A549 treated with CpdA at 1 μM for 4 hours (cell line): ENCODE measurements at places on chromosomes 6 and 20. TPM values are rescaled to one million over a fixed set of nuclear protein-coding genes. Genes with fewer than 3 reads are reported as not detected.

Gene PRSS35
- 0.03 to 0.14 TPM (median 0.06 TPM) in 4 of 5 replicates, not detected in the other for total RNA-seq

Gene CNKSR3
- total RNA-seq, result 4.9 to 5.9 TPM (median 5.4 TPM) in 5 replicates

Gene OR2B6
- 0.15 to 0.23 TPM (median 0.19 TPM) in 3 of 5 replicates, not detected in the others for total RNA-seq

Gene COL12A1
- 4.6 to 7.0 TPM (median 5.2 TPM) in 5 replicates for total RNA-seq

Gene TOP1
- 69.6 to 91.5 TPM (median 71.3 TPM) in 5 replicates for total RNA-seq

Gene MATN4
- total RNA-seq, result 0.08 to 0.14 TPM (median 0.10 TPM) in 3 of 5 replicates, not detected in the others

Gene RHAG
- total RNA-seq, result 0.03 to 0.07 TPM in 2 of 5 replicates, not detected in the others

Gene LY6G6C
- 0.11 TPM in 1 of 5 replicates, not detected in the others for total RNA-seq

Gene GGT7
- 6.5 to 8.1 TPM (median 7.1 TPM) in 5 replicates for total RNA-seq

Gene ZBTB12
- 3.2 to 5.4 TPM (median 4.8 TPM) in 5 replicates for total RNA-seq
